ENCODE measurements at places on chromosomes 12 and 14.

DNA sequence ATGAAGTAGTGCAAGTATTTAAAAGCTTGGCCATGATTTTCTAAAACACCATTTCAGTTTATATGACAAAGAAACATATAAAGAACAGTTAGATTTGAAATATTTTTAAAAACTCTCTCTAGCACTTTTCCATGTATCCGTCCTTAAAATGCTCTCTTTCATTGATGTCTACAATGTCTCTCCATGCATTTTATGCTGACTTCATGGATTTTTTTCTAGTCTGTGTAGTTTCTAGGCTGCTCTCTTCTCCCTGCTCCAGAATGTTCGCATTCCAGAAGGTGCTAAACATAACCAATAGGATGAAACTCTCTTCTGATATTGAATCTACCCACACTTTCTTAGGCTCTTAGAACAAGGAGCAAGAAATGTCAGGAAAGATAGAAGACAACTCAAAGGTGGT, 124.8 kb downstream of the PLCZ1 start:
- no peak for DNase-seq

GRCh38 chr12:110742096-110742717, 484 bp downstream of the PPP1CC start:
- DNase-seq, result no peak

- DNase-seq, result no peak
Measured at GRCh38 chr14:24331731-24332267, 3.1 kb downstream of the ADCY4 start.

DNA sequence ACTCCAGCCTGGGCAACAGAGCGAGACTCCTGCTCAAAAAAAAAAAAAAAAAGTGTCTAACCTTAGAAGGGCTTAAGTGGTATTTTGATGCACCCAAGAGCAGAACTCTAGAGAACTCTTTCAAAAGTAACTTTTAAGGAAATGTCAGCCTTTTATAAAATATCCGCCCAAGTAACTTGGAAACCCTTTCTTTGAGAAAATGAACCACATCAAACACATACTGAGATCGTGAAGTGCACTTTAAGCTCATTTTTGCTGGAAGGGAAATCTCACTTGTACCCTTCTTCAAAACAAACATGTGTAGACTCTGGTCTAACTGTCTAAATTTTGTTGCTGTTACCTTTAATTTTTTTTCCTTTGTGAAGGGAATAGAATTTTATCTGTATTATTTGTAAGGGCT, 5.5 kb downstream of the C12orf56 start:
- DNase-seq, result no peak

DNA sequence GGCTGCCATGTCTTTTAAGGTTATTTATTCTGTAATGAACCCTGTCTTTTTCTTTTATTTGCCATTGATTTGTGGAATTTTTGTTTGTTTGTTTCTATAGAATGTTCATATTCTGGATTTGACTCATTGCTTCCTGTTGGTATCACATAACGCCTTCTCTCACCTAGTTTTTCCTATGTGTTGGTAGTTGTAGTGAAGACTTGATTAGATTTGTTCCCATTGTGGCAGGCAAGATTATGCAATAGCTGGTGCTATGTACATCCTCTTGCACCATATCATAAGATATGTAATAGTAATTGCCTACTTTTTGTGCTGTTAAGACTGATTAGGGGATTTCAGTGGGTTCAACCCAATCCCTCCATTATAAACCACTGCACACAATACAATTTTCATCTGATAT, 3.9 kb upstream of the KRT6B start:
- DNase-seq, result no peak

DNA sequence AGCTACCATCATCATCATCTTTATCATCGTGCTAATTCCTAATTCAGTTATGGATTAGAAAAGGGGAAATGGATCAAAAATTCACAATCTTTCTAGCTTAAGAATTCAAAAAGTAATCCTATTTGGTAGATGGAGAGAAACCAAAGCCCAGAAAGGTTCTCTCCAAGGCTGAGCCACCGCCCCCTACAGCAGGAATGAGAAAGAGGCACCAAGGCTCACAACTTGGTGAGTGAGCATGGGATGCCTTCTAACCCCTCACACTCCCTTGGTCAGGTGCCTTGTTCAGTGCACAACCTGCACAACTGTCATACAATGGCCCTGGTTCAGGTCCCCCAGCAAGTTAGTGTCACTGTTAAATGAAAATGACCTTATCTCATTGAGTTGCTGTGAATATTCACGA, 171.5 kb downstream of the ANO2 start:
- DNase-seq, result no peak

DNA sequence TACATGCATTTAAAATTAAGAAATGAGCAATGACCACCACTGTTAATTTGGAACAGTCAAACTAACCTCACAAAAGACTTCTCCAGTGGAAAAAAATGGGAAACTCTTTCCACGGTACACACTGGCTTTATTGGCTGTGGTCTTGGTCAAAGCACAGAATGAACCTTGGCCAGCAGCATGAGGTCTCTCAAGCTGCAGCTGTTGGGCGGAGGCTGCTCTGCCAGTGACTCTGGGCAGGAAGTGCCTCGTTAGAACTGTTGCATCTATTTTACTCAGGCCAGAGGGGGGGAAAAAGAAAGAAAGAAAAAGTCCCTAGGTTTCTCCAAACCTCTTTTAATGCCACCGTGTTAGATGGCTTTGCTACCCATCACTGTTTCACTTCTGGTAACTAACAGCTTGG, 279.8 kb upstream of the DIO2 start:
- DNase-seq, result no peak

- DNase-seq, result no peak
Measured at GRCh38 chr14:21030531-21030930, 514 bp downstream of the TPPP2 start.

- no peak for DNase-seq
Measured at GRCh38 chr14:77498120-77498979, at the start of gene ISM2. TSS of gene ISM2 (minus strand) at chr14:77498816. CDS start at chr14:77498793, 23 bp downstream.

GRCh38 chr14:23939607-23940326, 13.8 kb upstream of the DHRS4 start:
- no peak for DNase-seq

DNA sequence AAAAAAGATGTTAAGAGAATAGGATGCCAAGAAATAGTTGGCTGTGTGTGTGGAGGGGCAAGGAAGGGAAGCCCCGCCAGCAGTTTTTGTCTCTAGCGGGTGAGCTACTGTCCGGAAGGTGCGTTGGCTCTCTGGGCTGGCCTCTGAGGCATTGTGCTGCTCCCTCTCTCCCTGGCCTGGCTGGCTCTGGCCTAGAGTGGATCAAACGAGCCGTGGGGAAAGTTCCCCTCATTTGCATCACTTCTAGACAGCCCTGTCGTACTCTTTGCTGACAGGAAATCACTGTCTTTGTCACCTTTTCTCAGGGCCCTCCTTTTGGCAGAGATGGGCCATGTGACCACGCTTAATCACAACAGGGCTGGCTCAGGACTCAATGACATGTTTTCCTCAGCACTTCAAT, 236.1 kb upstream of the NPAS3 start:
- peak; percentile 43 for DNase-seq

GRCh38 chr12:89567691-89568239, 41.9 kb upstream of the POC1B start:
- DNase-seq, result no peak

GRCh38 chr14:101402936-101403660, 158.2 kb upstream of the DIO3 start:
- no peak for DNase-seq

GRCh38 chr12:79560225-79560889, 130.4 kb downstream of the PAWR start:
- no peak for DNase-seq

GRCh38 chr12:49039421-49040363, 20.9 kb downstream of the KMT2D start:
- no peak for DNase-seq

DNA sequence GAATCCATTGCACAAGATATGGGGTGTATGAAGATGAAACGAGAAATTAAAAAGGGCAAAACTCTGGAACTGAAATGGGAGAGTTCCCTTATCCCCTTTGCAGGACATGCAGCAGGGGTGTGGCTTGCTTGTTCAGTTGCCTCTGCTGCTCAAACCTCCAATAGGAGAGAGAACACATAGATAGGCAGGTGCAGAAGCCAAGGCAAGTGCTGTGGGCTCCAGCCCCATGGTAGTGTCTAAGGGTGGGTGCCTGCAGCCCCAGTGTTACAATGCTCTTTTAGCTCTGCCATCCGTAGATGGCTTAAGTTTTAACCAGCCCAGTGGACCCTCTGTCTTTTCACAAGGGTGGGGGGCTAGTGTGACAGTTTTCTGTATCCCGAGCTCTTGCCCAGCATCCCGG, 69.7 kb downstream of the CMAS start:
- DNase-seq, result no peak

- no peak for DNase-seq
Measured at GRCh38 chr14:99523704-99524055, 42.5 kb downstream of the CCNK start.

GRCh38 chr12:113242026-113242418, 20.8 kb downstream of the TPCN1 start:
- no peak for DNase-seq

DNA sequence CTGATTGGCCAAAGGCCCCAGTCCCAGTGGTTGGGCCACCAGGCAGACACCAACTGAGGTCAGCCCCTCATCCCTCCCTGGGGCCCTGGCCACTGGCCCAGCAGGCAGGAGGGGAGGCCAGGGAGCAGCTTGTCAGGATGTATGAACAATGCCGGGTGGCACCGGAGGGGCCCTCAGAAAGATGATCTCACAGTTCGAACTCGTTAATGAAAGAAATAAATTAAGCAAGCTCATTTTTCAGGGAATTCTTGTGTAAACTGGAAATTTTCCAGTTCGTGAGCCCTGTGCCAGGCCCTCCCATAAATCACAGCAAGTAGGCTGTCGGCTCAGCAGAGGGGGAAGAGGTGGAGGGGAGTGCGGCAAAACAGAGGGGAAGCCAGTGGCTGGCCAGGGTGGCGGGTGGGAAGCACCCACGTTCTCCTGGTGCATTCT, 177.0 kb upstream of the VASH1 start:
- no peak for DNase-seq

- DNase-seq, result no peak
Measured at GRCh38 chr14:45252366-45253069, 484 bp downstream of the MIS18BP1 start.

DNA sequence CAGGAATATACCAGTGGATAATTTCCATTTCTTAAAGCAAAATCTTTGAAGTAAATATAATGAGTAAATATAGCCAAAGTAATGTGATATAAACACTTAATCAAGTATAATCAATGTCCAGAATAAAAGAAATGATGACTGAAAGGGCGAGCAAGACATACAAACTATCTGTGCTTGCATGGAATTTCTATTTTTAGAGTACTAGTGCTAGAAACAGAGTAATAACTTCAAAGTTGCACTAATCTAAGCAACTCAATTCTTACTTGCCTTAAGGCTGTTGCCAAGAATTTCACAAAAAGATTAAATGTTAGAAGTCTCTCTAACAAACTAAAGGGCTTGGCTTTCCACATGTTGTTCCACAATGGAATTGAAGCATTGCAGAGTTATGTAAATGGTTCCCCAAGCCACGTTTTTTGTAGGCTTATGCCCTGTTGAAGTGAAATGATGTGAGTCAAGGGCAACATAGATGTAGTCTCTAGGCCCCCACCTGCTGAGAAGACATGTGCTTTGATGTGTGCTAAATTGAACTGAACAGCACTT, 175.0 kb upstream of the LMNTD1 start:
- DNase-seq, result no peak

GRCh38 chr12:58364389-58365086, 423.2 kb downstream of the ATP23 start:
- no peak for DNase-seq

DNA sequence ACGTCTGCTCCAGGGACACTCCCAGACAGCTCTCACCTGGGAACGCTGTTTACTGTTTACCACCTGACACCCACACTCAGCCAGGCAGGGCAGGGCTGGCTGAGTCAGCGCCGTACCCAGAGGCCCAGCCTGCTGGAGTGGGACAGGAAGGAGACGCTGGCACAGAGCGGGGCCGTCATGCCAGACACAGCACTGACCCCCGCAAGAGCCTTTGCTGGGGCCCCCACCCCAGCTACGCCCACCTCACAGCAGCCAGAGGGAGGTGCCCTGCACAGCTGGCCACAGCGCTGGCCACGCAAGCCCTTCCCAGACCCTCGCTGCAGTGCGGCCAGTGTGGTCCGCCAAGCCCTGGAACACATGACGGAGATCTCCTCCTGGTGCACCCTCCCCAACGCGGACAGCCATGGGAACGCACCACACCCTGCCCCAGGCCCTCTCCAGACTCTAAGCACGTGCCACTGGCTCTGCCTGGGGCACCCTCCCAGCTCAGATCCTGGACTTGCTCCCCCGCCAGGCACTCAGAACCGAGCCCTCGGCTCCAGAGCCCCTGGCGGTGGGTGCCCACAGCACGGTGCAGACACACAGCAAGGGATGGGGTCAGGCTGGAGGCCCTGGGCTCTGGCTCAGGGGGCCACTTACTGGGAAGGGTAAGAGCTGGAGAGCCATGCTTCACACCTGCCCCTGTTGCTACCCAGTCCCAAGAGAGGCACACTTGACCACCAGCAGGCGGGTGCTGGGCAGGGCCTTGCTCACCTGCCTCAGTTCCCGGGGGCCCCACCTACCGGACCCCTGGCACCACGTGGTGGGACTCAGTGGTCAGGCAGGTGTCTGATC, 5.7 kb downstream of the AHNAK2 start:
- no peak for DNase-seq

DNA sequence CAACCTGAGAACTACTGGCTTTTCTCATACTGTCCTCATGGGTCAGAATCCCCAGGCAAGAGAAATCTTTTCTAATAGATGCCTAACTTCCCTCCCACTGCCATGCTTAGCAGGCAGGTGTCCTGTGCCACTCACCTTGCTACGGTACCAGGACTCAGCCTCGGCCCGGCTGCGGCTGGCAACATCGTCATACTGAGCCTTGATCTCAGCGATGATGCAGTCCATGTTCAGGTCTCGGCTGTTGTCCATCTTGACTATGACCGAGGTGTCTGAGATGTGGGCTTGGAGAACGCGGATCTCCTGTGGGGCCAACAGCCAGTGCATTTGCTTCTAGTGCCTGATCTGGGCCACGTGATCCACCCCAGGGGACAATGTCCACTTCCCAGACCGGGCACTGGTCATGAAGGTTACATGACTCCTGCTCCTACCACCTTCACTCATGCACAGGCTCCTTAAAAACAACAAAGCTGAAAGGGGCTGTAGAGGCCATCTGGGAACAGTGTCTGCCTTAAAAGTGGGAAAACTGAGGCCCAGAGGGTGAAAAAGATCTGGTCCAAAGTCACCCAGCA, 4.1 kb downstream of the KRT85 start:
- DNase-seq, result no peak

DNA sequence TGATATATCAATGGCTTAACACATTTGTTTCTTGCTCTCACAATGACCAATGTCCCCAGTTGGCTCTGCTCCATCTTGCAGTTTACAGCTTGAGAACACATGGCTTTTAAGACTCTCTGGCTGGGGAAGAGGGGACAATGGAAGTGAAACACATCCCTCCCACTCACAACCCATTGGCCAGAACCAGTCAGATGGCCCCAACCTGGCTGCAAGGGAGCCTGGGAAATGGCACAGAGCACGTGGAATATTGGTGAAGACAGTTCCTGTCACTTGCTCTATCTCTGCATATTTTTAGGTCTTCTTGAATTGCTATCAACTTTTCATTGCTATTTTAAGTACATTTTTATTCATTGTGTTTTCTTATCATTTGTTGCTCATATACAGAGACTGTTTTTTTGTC, 345.4 kb downstream of the MED13L start:
- no peak for DNase-seq
